Stimulated activated CD4-positive, alpha-beta T cell treated with anti-CD3 and anti-CD28 coated beads, Interleukin-1b, Interleukin-23, amount 100 ng/mL, for 1 hour (primary cell): ENCODE measurements at places on chromosomes 3 and 15.

DNA sequence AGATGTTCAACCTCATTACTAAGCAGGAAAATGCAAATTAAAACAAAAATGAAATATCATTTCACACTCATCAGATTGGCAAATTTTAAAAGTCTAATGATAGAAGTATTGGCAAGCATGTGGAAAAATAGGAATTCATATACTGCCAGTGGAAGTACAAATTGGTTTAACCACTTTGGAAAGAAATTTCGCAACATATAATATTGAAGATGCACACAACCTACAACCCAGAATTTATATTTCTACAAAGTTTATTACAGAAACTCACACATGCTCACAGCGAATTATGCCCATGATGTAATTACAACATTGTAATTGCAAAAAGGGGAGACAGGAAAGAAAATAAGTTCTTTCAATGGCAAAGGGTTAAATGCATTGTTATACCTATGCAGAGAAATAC, 324.1 kb downstream of the IGSF11 start:
- DNase-seq = no peak

- no peak for DNase-seq
Observed at GRCh38 chr15:41661078-41661517, 893 bp downstream of the MGA start.

GRCh38 chr3:151117047-151117446, 31.6 kb downstream of the MED12L start:
- DNase-seq = no peak

GRCh38 chr15:100627789-100628395, 25.5 kb downstream of the ASB7 start:
- peak; percentile 37 for DNase-seq

- peak; percentile 61 for DNase-seq
Observed at GRCh38 chr3:172666873-172667694, 43.8 kb downstream of the NCEH1 start.

- no peak for DNase-seq
Observed at GRCh38 chr15:60745469-60746061, 266.6 kb upstream of the ICE2 start.

DNA sequence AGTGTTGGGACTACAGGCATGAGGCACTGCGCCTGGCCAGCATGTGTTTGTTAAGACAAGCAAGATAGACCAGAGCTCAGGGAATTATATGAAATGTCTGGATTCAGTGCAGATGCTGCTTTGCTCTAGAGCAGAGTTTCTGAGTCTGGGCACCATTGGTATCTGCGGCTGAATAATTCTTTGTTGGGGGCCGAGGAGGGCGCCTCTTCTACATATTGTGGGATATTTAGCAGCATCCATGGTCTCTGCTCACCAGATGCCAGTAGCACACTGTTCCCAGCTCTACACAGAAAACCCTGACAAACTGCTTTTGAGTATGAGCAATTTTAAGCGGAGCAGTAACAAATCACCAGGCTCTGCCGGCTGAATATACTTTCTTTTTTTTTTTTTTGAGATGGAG, 3.6 kb upstream of the LDHAL6B start:
- DNase-seq = no peak

- no peak for DNase-seq
Observed at GRCh38 chr3:70984776-70985482, 598.6 kb downstream of the FOXP1 start.

- no peak for DNase-seq
Observed at GRCh38 chr15:50143255-50143860, 24.3 kb upstream of the ATP8B4 start.

DNA sequence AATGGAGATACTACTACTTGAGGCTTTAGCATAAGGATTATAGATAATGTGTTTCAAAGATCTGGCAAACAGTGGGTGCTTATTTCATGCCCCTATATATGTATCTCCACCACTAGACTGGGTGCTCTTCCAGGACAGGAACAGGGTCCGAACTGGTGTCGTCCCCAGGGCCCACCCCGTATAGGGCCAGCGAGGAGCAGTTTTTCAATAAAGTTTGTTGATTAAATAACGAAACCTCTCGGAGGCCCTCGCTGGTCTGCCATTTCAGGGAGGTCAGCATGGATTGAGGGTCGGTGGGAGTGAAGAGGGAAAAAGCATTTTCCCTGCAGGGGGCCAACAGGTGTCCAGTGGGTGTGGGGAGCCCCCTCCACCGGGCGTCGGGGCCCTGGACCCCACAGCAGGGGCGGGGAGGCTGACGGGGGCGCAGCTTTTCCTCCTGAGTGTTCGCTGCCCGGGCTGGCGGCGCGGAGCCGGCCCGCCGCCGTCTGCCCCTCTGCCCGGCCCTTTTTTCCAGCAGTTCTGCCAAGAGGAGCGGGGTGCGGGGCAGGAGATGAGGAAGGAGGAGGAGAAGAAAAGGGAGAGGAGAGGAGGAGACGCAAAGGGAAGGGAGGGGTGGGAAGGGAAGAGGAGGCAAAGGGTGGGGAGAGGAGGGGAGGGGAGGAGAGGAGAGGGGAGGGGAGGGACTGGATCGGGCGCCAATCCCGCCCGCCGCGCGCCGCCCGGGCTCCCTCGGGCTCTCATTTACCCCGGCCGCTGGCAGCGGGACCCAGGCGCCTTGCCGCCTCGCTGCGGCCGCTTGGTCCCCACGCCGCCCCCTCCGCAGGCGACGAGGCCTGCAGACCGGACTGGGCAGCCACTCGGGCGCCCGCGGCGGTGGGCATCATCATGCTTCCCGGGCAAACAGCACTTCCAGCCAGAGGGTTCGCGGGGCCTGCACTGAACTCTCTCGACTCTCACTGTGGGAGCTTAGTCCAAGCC, 66.3 kb downstream of the ISG20 start:
- no peak for DNase-seq

GRCh38 chr3:169666376-169667165, 3.1 kb upstream of the MECOM start:
- DNase-seq = no peak

- no peak for DNase-seq
Observed at GRCh38 chr15:48177383-48177765, 721 bp downstream of the MYEF2 start.

DNA sequence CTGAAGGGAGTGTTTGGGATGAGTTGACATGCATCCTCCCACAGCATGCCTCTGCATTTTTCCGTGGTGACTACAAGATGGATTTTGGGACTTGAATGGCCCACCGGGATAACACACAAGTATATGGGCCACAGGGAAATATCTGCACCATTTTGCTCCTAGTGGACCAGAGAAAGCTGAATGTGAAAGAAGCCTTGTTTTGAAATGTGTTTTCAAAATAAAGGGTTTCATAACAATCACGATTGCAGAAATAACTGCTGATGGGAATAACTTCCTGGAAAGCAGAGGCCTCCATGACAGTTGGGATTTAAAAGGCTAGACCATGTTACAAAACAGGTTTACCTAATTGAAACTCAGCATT, 77.5 kb upstream of the PRR23C start:
- no peak for DNase-seq

DNA sequence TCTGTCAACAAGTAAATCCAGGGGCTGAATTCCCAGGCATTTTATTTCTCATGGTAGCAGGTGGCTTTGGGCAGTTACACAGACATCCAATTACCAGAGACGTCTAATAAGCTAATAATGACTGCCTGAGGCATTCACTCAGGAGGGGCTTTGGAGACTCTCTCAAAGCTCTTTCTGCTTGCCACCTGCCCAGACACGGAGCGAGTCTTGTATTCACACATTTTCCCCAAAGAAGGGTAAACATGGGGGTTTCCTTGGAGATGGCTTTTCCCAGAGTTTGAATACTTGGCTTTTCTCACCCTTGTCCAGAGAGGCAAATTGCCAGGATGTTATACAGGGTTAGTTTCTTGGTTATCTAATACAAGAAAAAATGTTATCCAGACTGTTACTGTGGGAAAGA, 132.6 kb downstream of the DIPK2A start:
- DNase-seq = no peak

DNA sequence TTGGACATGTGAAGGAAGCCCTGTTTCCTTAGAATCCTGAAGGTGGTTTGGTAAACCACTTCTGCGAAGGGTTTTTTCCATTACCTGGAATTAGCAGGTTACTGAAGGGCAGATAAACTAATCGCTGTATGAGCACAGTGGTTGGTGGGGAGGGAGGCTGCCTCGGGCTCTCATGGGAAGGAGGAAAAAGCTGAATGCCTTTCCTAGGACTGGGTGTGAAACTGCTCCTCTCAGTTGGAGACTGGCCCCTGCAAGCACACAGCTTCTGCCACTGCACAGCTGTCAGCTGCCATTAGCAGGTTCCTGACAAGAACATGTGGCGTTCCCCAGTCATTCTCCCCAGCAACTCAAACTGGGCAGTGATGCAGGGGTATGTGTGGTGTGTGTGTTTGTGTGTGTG, 376.3 kb downstream of the GAP43 start:
- DNase-seq = no peak

DNA sequence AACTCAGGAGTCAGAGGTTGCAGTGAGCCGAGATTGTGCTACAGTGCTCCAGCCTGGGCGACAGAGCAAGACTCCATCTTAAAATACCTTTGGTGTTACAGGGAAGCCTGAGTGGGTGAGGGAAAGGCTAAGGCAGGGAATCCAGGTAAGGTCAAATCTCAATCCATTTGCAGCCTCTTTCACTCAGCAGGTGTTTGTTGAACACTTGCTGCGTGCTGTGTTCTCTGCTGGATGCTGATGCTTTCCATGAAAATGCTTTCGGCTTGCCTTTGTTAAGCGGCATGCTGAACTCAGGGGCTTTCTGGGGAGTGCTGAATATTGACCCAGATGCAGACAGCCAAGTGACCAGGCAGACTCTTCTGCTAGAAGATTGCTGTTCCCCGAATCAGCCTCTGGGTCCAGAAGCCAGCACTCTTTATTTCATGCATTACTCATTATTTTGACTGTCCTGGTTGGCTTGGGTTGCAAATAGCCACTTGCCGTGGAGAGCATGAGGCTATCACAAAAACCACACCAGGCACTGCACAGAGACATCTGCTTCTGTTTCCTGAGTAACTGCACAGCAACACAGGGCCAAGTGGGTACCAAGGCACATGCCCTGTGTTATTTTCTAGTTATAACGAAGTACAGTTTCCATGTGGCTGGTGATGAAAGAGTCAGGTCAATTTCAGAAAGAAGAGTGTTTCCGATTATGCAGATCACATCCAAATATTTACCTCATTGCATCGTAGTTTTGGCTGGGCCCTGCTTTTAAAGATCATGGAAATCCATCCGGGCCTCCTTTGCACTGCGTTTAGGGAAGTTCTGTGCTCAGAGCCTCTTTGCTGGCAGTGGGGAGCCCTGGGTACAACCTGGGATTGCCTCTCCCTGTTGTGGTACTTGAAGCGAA, 88.6 kb downstream of the THSD4 start:
- no peak for DNase-seq

DNA sequence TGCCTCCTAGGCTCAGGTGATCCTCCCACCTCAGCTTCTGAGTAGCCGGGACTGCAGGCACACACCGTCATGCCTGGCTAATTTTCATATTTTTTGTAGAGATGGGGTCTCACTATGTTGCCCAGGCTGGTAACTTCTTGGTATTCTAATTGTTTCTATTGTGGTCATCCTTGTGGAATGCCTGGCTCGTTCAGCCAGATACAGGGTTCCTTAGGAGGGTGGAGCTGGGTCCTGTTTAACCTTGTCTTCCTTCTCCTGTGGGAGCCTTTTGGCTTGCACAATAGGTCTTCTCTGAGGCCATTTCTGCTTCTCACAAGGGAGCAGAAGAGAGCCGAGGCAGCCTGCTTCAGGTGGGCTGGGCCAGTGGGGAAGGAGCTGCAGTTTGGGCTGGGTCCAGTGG, 15.7 kb downstream of the PLEKHO2 start:
- no peak for DNase-seq

DNA sequence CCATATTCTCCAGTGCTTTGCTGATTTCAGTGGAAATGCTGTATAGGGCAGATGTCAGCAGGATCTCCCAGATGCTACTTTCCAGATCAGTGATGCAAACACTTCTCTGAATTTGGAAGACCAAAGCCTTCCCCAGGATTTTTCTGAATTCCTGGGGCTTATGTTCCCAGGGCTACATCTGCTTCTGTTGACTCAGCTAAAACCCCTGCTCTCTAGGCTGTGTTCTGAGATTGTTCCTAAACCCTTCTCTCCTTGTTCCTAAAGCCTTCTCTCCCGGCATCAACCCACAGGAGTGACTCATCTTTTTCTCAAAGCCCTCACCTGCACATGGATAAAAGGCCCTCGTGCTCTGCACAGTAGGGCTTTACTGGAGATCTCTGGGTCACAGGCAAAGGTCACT, 35.5 kb downstream of the FAH start:
- no peak for DNase-seq

DNA sequence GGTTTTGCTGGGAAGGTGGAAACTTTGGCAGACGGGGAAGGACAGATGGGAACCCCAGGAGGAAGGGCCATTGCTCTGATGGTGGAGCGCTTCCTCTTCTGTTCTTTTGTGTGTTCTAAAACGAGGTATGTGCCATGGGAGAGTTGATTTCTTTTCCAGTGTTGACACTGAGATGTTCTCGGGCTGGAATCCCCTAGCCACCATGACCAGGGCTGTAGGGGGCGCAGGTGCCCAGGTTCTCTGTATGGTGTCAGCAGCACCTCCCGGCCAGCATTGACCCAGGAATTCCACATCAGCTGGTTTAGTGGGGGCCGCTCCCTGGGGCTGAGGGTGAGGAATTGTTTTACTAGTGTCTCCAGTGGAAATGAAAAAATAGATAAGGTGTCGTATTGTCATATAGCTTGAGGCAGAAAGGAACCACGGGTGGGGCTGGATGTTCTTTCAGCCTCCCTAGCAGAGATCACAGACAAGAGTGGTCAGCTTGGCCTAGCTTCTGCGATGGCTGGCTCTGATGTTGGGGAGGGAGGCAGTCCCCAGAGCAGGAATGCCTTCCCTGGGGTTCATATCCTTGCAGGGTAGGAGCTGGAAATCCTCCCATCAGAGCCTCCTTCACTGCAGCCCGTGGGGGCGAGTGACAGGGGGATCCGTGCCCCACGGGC, 34.2 kb upstream of the ACAD9 start:
- DNase-seq = no peak

GRCh38 chr3:119530456-119530855, 29.0 kb downstream of the CD80 start:
- no peak for DNase-seq

DNA sequence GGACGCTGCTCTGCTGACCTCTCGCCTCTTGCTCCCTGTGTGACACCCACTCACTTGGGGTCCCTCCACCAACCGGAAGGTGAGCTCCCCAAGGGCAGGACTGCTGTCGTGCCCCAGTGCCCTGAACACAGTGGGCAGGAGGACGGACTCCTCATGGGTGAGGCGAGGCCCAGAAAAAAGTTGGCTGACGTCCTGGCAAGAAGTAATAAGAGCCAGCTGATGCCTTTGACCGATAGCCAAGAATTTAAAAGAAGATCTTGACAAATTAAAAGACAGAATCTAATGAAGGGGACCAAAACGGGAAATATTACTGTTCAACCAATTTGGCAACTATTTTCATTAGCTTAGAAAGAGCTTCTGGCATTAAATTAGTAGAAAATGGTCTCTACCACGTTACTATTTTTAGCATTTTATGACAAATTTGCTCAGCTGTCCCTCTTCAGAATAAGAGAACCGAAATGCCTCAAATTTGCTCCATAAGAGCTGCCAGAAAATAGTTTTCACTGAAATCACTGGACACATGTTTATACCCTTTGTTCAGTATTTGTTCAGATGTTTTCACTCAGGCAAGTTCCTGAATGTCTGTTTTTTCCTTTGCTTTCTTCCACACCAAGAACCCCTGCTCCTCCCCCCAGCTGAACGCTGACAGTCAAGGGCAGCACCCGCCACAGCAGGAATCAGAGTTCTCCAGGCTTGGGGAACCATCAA, 60.5 kb downstream of the XXYLT1 start:
- DNase-seq = no peak
